Vein endothelial cell (primary cell): ENCODE measurements at places on chromosomes 13 and 19. TPM values are rescaled to one million over a fixed set of nuclear protein-coding genes. Genes with fewer than 3 reads are reported as not detected.

The GPR12 gene
- total RNA-seq, result not detected in 2 replicates

The GDF15 gene
- 87.0 and 159 TPM in 2 replicates for total RNA-seq

The ZNF266 gene
- total RNA-seq, result 10.8 and 16.5 TPM in 2 replicates

The CPB2 gene
- total RNA-seq, result not detected in 2 replicates

The SLC8A2 gene
- total RNA-seq, result not detected in 2 replicates

The ZNF772 gene
- 14.4 and 22.7 TPM in 2 replicates for total RNA-seq

The KLK5 gene
- total RNA-seq, result not detected in 2 replicates

The ZNF486 gene
- total RNA-seq, result 7.2 and 8.5 TPM in 2 replicates

The ZNF507 gene
- 12.4 and 13.9 TPM in 2 replicates for total RNA-seq

The VAV1 gene
- not detected in 2 replicates for total RNA-seq

The MISP3 gene
- total RNA-seq, result 0.10 and 0.33 TPM in 2 replicates

The CERS1 gene
- total RNA-seq, result 2.3 and 3.9 TPM in 2 replicates

The OR4F17 gene
- not detected in 2 replicates for total RNA-seq

The ERFL gene
- not detected in 2 replicates for total RNA-seq

The CAPN12 gene
- total RNA-seq, result not detected in 2 replicates

The ELAVL3 gene
- under 0.01 TPM in 1 of 2 replicates, not detected in the other for total RNA-seq

The ZNF112 gene
- 6.2 and 8.2 TPM in 2 replicates for total RNA-seq

The ZNF563 gene
- 0.65 and 2.0 TPM in 2 replicates for total RNA-seq

The PCDH20 gene
- not detected in 2 replicates for total RNA-seq

The TMC4 gene
- total RNA-seq, result not detected in 2 replicates

The F2RL3 gene
- total RNA-seq, result 4.6 and 4.9 TPM in 2 replicates

The ZNF541 gene
- total RNA-seq, result 0.19 and 0.33 TPM in 2 replicates

The SIGLEC10 gene
- not detected in 2 replicates for total RNA-seq

The PSG2 gene
- not detected in 2 replicates for total RNA-seq

The LATS2 gene
- total RNA-seq, result 55.9 and 59.1 TPM in 2 replicates

The RAB3A gene
- total RNA-seq, result 0.65 and 0.67 TPM in 2 replicates

The UBE2M gene
- total RNA-seq, result 93.2 and 104 TPM in 2 replicates

The ZNF613 gene
- total RNA-seq, result 8.5 and 9.1 TPM in 2 replicates

The CLIP3 gene
- total RNA-seq, result 4.0 and 5.6 TPM in 2 replicates

The SKA3 gene
- total RNA-seq, result 11.4 and 17.3 TPM in 2 replicates

The TNNI3 gene
- not detected in 2 replicates for total RNA-seq

The ITPKC gene
- total RNA-seq, result 13.4 and 20.2 TPM in 2 replicates

The LSR gene
- total RNA-seq, result 0.29 and 0.65 TPM in 2 replicates

The GPR32 gene
- not detected in 2 replicates for total RNA-seq

The LENG9 gene
- total RNA-seq, result 5.6 and 8.2 TPM in 2 replicates

The PRRG2 gene
- 6.5 and 8.5 TPM in 2 replicates for total RNA-seq

The SHD gene
- total RNA-seq, result not detected in 2 replicates

The STARD13 gene
- total RNA-seq, result 30.7 and 33.6 TPM in 2 replicates

The TSSK6 gene
- 1.1 and 1.3 TPM in 2 replicates for total RNA-seq

The MEIOSIN gene
- not detected in 2 replicates for total RNA-seq

The MBD3L3 gene
- not detected in 2 replicates for total RNA-seq

The ZNF274 gene
- total RNA-seq, result 20.3 and 23.2 TPM in 2 replicates

The PRPF31 gene
- total RNA-seq, result 58.5 and 66.7 TPM in 2 replicates

The NECTIN2 gene
- 141 and 176 TPM in 2 replicates for total RNA-seq

The ZNF805 gene
- total RNA-seq, result 23.8 and 24.7 TPM in 2 replicates

The RFPL4A gene
- 2.3 TPM in 1 of 2 replicates, not detected in the other for total RNA-seq

The COX6B2 gene
- total RNA-seq, result not detected in 2 replicates

The UBE2L5 gene
- not detected in 2 replicates for total RNA-seq

The COX6B1 gene
- 214 and 293 TPM in 2 replicates for total RNA-seq

The PPP2R1A gene
- 237 and 244 TPM in 2 replicates for total RNA-seq

The TEX26 gene
- total RNA-seq, result not detected in 2 replicates

The FPR2 gene
- total RNA-seq, result not detected in 2 replicates

The DCT gene
- 0.10 TPM in 1 of 2 replicates, not detected in the other for total RNA-seq

The RAB20 gene
- total RNA-seq, result 0.33 and 0.67 TPM in 2 replicates
